Stimulated activated CD4-positive, alpha-beta T cell treated with anti-CD3 and anti-CD28 coated beads, Interleukin-1b, Interleukin-23, amount 100 ng/mL, for 4 hours (primary cell): ENCODE measurements at places on chromosomes 5 and 9.

- no peak for DNase-seq
Observed at GRCh38 chr9:16039218-16039987, 486.6 kb downstream of the CCDC171 start.

DNA sequence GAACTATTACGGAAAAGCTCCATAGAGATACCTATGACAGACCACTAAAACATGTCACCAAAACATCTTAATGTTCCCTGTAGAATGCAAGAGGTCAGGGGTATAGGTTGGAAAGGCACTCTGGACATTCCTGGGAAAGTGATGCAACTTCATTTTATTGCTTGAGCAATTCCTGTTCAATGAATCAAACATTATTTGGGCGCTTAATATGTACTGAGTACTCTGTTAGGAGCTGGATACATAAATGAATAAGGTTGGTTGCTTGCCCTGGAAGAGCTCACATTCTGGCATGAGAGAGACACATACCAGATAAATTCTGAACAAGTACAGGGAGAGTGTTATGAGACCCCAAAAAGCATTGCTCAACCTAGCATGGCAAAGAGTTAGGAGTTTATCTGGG lies 408.9 kb upstream of the DMAC1 start:
- no peak for DNase-seq

DNA sequence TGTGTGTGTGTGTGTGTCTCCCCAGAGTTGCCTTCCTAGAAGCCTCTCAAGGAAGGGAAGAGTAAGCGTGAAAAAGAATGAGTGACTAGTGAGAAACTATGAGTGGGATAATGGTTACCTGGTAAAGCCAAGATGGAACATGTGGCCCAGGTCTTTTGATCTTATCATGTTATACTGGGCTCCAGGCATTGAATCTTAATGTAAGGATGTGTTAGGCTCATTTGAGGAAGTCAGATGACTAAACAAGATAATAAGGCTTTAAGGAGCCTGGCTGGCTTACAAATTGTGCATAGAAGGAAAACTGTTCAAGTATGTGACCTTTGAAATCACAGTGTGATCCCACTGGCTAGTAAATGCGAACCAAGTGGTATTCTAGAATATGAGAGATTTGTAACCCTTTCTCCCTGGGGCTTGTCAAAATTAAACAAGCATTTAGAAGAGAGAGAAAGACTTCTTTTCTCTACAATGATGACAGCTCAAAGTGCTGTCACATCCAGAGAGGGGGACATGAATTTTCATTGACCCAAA lies 29.9 kb upstream of the HMHB1 start:
- no peak for DNase-seq

DNA sequence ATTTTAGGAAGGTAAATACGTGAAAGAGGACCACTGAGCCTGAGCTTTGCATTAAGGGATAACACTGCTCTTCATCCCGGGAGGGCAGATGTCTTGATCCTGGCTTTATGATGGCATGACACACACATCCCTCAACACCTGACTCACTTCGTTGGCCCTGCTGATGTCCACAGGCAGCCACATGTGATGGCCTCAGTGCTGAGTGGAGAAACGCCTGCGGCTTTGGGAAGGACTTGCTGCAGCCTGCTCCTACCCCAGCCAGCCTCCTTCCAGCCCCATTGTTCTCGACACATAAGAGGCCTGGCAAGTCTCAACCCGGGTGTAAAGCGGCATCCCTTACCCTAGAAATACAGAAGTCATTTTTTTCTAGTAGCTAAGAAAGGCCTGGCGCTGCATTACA lies 169.0 kb downstream of the SYK start:
- DNase-seq = no peak

GRCh38 chr9:121282277-121283079 lies 14.5 kb downstream of the GSN start:
- no peak for DNase-seq

DNA sequence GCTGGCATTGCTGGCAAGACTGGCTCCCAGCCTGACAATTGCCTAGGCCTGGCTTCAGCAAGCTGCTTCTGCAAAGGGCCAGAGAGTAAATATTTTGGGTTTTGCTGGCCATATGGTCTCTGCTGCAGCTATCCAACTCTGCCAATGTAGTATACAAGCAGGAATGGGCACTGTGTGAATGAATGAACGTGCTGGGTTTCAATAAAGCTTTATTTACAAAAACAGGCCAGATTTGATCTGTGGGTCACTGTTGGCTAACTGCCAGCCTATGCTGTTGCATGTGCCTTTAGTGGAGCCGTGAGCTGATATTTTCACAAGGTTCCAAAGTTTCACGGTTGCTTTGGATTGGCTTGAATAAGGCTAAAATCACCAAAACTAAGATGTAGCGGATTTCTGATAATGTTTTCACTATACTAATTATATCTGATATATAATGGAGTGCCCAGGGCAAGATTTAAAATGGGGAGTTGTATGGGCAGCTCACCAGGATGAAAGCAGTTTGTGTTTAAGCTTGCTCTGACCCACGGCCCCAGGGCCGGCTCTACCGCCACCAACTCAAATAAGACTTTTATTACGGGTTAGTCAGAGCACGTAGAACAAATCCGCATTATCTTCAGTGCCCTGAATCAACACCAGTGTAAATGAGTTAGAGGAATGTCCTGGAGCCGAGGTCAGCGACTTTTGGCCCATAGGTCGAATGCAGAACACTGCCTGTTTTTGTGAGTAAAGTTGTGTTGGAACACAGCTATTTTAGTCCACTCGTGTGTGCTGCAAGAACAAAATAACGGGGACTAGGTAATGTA lies 98.6 kb upstream of the DAP start:
- DNase-seq = no peak

- DNase-seq = no peak
Observed at GRCh38 chr9:33419708-33420303, 17.4 kb upstream of the AQP7 start.

GRCh38 chr5:139897342-139897741 lies 101.7 kb downstream of the PSD2 start:
- DNase-seq = no peak

GRCh38 chr9:21287280-21287679 lies 17.8 kb downstream of the IFNA5 start:
- DNase-seq = no peak

GRCh38 chr5:63602971-63603370 lies 359.3 kb downstream of the HTR1A start:
- no peak for DNase-seq

GRCh38 chr5:114305402-114306207 lies 56.3 kb upstream of the KCNN2 start:
- no peak for DNase-seq

DNA sequence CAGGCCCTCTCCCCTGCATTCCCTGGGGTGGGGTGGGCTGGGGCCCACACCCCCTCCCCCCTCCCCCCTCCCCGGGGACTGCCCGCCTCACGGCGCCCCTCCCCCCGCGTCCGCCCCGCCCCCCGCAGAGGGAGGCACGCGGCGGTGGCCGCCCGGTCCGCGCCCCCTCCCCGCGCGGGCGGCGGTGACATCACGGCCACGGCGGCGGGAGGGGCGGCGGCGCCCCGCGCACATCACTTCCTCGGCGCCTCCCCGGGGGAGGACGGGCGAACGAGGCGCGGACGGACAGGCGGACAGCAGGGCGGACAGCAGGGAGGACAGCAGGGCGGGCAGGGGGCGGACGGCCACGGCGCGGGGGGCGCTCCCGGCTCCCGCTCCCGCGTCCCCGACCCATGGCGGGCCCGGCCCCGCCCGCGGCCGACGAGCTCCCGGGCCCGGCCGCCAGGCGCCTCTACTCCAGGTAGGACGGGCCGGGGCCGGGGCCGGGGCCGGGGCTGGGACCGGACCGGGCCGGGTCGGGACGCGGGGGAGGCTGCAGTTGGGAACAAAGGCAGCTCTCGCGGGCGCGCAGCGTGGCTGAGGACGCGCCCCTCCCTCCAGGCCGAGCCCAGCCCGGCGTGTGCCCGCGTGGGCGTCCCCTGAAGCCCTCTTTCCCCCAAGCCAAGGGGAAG lies at the start of gene GPSM1:
Gene GPSM1, plus strand, starts transcription at position 236 of the 671 bp plus-strand sequence. Its CDS starts 157 bp downstream, at position 393.
- DNase-seq = peak; percentile 55

DNA sequence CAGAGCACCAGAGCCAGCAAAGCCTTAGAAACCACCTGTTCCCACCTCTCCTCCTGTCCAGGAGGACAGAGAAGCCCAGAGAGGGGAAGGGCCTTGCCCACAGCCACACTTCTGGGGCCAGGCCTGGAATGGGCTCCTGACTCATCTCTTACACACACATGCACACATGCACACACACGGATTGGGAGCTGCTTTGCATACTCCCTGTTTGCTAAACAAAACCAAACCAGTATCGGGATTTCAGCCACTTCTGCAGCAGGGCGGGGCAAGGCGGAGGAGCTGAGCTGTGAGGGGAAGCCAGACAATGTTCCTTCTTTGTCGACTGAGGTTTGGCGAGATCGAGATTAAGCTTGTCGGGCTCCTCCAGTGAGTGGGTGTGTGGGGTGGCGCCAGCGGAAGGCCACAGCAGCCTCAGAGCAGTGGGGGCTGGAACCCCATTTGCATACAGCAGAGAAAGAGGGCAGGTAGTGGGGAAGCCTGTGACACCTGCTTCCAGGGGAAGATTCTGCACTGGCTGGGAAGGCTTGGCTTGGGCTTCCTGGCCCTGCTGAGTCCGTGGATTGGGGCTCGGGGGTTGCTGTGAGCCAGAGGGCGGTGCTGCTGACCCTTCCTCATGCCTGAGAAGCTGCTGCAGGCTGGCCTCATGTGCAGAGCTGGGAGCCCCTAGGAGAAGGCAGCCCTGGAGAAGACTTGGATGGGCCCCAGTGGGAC lies 16.1 kb downstream of the GFI1B start:
- DNase-seq = no peak

DNA sequence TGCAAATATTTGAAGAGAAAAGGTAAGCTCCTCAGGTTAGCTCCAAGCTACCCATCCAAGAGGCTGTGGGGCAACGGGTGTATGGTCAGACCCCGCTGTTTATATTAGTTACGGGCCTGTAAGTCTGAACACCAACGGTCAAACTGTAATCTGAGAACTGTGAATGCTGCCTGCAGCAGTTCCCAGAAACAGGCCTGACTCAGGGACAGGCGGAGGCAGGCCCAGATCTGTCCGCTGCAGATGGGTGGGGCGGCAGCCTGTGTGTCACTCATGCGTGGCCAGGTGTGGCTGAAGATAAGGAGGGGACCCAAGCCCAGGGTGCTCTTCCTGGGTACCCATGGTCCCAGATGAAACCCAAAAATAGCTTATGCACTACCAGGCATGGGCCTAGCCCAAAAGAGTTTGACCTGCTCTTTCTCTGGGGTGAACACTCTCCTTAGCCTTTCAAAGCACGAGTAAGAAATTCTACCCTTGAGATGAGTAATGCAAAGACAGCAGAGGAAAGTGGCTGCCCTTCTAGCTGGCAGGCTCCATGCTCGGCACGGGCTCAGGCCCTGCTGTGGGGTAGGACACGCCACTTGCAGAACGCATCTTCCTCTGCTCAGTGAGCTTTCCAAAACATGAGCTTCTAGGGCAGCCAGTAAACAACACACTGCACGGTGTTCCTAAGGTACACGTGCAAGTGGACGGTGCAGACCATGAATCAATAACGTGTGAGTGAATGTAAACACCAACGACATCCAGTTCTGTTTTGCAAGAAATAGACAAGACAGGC lies 9.1 kb downstream of the UBAC1 start:
- no peak for DNase-seq

GRCh38 chr5:81728301-81728700 lies 22.6 kb downstream of the SSBP2 start:
- no peak for DNase-seq
